ENCODE measurements at places on chromosomes 2 and 18.

DNA sequence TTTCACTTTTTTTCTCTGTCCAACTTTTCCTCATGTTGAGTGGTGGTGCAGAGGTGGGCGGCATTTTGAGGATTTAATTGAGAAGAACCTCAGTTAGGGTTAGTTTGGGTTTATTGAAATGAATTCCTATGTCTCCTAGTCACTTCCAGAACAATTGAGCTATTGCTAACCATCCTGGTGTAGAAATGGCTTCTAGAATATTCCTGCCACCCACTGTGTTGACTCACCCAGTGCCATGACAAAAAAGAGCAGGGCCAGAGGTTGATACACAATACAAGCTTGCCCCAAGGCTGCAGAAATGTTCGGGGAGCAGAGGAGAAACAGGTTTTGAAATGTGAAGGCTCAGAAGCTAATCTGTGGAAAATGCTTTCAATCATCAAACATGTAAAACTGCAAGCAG, 167.1 kb upstream of the TRIB2 start:
- DNase-seq = no peak

DNA sequence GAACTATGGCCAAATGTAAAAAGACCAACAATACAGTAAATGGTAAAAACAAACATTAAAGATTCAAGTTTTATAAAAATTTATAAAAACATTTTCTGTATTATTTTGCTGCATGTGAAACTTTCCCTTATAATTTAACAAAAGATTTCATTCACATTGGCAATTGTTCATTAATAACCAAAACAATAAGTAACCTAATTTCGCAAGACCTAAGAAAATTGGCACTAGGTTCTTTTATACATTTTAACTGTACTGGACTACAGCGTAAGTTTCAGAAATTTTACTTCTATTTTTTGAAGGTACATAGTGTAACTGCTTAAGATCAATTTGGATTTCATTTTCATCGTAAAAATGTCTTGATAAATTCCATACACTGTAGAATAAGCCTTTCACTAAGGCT, 77.2 kb downstream of the FANCL start:
- DNase-seq = no peak

DNA sequence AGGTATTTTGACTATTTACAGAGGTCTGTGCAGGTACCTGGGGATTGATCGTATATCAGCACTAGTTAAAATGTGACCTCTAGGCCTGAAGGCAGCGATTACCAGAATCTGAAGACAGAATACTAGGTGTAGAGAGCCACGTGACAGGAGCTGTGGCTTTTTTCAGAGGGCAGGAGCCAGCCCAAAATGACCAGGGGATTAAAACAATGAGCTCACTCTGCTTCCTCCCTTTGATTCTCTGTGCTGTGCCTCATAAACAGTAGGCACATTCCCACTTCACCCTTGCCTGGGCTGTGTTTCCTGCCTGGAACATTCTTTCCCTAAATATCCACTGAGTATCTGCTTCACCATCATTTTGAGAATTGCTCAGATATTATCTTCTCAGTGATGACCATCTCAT, 15.2 kb downstream of the ITGAV start:
- no peak for DNase-seq

- no peak for DNase-seq
These were observed 13.7 kb downstream of the NCKAP1 start for GRCh38 chr2:183024339-183025095.

DNA sequence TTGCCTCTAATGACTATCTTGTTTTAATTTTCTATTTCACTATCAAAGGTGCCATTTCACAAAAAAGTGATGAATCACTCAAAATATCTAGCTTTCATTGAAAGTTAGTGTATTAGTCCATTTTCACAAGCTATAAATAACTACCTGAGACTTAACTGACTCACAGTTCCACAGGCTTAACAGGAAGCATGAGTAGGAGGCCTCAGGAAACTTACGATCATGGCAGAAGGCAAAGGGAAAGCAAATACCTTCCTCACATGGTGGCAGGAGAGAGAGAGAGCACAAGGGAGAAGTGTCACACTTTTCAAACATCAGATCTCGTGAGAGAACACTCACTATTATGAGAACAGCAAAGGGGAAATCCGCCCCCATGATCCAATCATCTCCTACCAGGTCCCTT, 1220.4 kb upstream of the ZEB2 start:
- no peak for DNase-seq

DNA sequence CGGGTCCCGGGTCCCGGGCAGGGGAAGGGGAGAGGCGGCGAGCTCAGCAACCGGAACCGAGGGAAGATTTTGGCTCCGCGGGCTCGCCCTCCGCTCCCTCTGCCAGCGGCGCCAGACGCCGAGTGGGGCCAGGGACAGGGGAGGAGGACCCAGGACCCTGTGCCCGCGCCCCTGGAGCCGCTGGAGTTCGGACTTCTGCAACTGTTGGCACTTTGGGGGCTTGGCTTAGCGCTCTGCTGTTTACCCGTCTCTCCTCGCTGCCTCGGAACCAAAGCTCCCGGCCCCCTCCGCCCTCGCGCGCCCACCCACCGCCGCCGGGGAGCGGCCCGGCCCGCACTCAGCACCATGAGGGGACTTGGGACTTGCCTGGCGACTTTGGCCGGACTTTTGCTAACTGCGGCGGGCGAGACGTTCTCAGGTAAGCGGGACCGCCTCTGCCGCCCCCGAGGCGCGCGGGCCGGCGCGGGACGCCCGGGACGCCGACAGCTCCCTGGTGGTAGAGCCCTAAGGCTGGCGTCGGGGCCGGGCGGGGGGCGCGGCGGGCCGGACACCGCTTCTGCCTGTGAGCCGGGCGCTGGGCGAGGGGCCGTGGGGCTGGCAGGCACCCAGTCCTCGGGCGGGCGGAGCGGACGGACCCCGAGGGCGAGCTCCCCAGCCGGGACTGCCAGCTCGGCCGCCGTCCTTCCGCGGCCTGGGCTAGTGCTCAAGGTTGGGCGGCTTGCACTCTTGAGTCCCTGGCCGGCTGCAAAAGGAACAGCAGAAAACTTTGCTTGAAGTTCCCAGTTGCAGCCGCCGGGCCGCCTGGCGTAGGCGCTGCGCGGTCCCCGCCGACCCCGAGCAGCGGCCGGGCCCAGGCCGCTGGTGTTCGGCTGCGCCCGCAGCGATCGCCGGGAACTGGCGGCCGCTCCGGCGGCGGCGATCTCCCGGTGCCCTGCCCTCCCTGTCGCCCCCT, 634 bp downstream of the PTPRM start:
- peak; percentile 13 for DNase-seq

GRCh38 chr2:101811226-101812015, 113.9 kb downstream of the MAP4K4 start:
- no peak for DNase-seq

- DNase-seq = no peak
These were observed 97.2 kb downstream of the DTNA start for GRCh38 chr18:34807106-34807796.

Data from activated CD4-positive, alpha-beta T cell treated with anti-CD3 and anti-CD28 coated beads, Interleukin-2, amount 50 U/mL, for 48 hours (primary cell).